ENCODE measurements at places on chromosomes 6 and 20. TPM values are rescaled to one million over a fixed set of nuclear protein-coding genes. Genes with fewer than 3 reads are reported as not detected.

- DNase-seq: no peak
Measured at GRCh38 chr6:166849749-166850183, 106.6 kb downstream of the RNASET2 start.

DNA sequence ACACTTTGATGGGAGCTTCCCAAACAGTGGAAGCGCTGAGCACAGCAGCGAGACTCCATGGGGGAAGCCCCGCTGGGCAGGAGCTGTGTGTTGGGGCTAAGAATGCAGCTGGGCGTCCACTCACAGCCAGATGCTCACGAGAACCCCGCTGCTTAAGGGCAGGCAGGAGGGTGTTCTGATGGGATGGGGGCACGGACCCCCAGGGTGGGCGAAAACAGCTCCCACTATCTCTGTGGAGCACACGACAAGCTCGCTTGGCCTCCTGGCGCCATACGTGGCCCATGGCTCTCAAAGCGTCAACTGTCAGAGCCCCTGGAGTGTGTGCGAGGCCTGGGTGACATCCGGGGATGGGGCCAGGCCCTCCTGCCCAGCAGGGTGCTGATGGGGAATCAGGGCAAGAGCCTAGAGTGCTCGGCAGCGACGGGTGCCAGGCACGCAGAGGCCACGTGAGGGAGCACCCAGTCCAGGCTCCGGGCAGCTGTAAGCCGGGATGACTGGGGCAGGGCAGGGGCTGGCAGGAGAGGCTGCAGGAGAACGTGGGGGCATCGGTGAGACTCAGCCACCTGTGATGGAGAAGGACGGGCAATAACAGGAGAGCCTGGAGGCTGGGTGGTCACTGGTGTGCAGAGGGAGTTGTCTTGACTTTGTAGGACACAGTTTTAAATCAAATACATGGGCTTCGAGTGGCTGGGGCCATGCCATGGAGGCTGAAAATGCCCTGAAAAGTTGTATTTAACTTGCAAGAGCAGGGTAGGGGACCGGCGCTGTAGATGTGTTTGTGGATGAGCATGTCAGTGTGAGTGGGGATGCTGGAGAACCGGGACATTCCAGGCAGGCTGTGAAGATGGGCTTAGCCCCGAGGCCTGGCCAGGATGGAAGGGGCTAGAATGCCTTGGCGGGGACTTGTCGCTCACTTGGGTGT, 27.3 kb downstream of the PYGB start:
- no peak for DNase-seq

DNA sequence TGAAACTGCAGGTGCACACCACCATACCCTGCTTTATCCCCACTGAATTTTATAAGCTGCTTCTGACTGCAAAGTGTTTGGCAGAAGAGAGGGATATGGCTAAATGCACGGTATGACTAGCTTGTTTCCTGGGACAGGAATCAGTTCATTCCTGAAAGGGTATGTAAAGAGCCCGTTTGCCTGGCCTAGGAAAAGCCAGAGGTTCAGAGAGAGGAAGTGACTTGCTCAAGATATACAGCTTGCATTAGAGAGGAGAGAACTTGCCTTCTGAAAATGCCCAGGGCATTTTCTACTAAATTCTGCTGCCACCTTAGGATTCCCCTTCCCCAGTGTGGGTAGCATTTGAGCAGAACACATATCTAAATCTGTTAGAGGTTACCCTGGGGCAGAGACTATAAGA, 683 bp upstream of the GCNT2 start:
- no peak for DNase-seq

GRCh38 chr6:109498052-109498451, 15.0 kb upstream of the ZBTB24 start:
- no peak for DNase-seq

DNA sequence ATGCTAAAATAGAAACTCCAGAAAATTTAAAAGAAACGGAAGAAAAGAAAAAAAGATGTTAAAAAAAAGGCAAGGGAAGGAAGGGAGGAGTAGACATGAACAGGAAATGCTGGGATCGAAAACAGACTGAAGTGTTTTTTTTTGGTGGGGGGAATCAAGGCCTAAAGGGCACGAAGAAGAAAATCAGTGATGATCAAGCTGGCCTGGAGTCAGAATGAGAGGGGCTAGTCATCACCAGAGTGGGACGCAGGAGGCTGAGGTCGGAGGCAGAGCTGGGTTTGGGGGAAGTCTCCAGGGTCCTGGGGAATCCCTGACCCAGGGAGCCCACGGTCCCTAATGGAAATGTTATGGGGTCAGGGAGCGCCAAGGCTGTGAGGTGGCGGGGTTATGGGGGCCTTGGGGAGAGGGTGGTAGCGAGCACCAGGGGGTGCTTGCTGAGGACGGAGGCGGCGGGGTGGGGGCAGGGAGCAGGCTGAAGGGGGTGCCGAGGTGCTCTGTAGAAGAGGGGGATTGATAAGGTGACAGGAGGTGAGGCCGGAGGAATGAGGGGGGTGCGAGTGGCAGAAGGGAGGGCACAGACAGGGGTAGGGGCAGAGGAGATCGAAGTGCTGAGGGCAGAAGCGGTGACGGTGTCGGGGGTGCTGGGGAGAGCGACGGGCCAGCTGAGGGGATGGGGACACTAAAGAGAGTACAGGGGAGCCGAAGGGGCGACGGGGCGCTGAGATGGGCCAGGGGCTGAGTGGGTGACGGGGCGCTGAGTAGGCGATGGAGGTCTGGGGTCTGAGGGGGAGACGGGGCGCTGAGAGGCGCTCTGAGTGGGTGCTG, 684 bp downstream of the ZNFX1 start:
- DNase-seq: no peak

GRCh38 chr6:158303210-158303731, 9.0 kb upstream of the TULP4 start:
- DNase-seq: no peak

TMEM244 gene
- not detected for total RNA-seq

All from glomerular endothelial cell (primary cell).